Activated naive CD8-positive, alpha-beta T cell treated with anti-CD3 and anti-CD28 coated beads, Interleukin-2, amount 50 U/mL, for 16 hours (primary cell): ENCODE measurements at places on chromosomes 11 and 22.

- DNase-seq = no peak
These were observed 114.2 kb downstream of the CCDC34 start for GRCh38 chr11:27248576-27249509.

GRCh38 chr11:116651098-116651736, 121.6 kb downstream of the BUD13 start:
- DNase-seq = no peak

- no peak for DNase-seq
These were observed 434.5 kb upstream of the B3GAT1 start for GRCh38 chr11:134846328-134847082.

- no peak for DNase-seq
These were observed 17.0 kb upstream of the FXYD2 start for GRCh38 chr11:117841551-117842031.

GRCh38 chr11:77819411-77819920, 1.1 kb downstream of the RSF1 start:
- peak; percentile 61 for DNase-seq

GRCh38 chr11:69360606-69361005, 66.7 kb downstream of the MYEOV start:
- DNase-seq = no peak

DNA sequence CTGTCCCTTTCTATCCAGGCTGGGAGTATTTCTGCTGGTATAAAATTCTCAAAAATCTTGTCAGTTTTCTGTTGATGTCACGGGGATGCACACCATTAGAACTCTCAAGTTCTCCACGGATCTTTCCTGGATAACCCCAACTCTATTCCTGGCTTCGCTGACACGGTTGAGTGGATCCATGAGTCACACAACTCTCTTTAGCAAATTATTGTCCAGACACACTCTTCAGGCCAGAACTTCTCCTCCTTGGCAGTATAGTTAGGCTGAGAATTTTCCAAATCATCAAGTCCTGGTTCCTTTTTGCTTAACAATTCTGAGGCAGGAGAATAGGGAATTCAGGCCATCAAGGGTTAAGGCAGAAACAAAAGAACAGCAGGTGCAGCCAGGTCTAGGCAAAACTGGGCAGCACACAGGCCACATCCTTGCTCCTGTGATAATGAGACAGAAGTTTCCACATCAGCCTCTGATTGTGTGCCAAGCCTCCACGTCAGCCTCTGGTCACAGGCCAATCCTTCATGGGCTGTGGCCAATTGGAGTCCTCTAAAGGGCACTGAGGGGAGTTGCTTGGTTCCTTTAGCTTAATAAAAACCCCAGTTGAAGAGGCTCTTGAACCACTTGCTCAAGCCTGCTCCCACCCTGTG, 5.7 kb upstream of the ACAT1 start:
- DNase-seq = no peak

DNA sequence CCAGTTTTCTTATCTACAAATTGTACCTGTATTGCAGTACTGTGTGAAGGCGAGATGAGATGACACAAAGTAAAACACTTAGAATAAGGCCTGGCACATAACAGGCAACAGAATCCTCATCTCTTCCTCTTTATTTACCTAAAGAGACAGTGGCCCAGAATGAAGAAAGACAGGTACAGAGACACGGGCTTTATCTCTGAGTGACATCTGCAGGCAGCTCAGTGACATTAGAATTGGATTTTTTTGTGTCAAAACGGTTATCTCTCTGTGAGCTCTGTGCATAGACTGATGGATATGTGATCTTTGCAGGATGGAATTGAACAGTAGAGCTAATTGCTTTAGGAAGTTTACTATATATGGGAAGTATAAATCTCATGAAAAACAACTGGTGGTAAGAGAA, 36.2 kb upstream of the TRPC6 start:
- no peak for DNase-seq
